Activated CD8-positive, alpha-beta memory T cell treated with anti-CD3 and anti-CD28 coated beads, Interleukin-2, amount 50 U/mL, for 4 hours (primary cell): ENCODE measurements at places on chromosomes 6 and 20.

GRCh38 chr6:15150207-15150606 lies 95.7 kb upstream of the JARID2 start:
- no peak for DNase-seq

DNA sequence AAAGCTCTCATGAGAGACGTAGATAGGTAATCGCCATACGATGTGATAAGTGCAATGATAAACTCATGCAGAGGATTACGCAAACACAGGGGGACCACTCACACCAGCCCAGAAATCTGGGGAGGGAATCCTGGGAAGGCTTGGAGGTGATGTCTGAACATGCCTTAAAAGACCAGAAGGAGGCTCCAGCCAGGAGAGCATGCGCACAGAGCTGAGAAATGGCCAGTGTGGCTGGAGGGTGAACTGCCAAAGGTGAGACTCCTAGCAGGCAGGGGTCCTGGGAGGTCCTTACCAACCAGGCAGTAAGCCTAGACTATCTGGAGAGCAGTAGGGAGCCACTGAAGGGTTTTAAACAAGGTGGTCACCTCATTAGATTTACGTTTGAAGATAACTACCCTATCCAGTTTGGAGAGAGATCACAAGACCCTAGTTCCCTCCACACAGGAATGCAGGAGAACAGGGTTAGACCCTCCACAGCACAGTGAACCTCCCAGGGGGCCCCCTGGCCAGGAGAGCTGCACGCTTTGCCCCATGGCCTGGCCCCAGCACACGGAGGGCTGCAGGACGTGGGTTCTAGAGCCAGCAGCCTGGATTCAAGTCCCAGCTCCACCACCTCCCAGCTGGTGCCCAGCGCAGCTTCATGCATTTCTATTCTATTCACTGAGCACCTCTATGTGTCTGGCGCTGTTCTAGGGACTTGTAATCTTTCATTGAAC lies 13.1 kb downstream of the MDFI start:
- DNase-seq: no peak

DNA sequence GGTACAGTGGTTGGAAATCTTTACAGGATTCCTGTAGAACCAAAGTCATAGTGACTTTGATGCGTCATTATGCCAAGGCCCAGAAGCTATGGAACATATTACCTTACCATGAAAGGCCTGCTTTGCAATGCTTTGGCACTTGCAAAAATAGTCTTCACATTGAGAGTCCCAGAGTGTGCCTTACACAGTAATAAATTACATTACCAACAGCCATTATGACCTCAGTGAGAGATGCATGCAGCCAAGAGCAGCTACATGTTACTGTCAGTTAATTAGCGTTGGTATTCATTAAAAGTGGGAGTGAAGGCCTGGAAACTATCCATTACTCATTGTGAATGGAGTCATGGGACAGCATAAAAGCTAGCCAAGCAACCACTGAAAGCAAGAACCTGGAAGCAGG lies 39.2 kb upstream of the HDDC2 start:
- no peak for DNase-seq

GRCh38 chr20:34636648-34637047 lies 40.2 kb downstream of the PIGU start:
- no peak for DNase-seq

- peak; percentile 24 for DNase-seq
Measured at GRCh38 chr6:30322527-30323501, 3.9 kb upstream of the TRIM39 start.

GRCh38 chr20:1081891-1082290 lies 36.5 kb upstream of the PSMF1 start:
- no peak for DNase-seq

DNA sequence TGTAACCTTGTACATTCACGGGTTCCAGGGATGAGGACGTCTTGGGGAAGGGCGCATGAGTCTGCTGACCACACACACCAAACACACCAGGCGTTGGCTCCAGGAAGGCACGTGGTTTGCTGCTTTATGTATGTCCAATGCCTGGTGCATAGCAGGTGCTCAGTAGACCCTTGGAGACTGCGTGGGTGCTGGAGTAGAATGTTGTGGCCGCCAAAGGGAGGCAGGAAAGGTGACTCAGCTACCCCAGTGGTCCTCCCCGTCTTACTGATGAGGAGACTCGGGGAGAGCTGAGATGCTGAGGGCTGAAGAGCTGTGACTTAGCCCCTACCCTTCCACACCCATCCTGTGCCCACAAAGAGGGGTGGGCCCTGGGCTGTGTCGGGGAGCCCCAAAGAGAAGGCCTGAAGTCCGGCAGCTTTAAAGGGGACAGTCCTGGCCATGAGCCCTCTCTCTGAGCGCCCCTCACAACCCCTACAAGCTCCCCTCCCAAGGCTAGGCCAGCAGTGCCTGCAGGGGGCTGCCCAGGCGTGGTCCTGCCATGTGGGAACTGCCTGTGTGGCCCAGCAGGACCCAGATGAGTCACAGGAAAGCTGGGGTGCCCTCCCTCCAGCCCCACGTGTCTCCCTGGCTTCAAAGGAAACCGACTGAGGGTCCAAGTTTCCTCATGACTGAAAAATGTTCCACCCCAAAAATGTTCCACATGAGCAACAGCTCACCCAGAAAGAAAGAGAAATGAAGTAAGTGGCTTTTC lies 28.0 kb upstream of the PTGIS start:
- DNase-seq: peak; percentile 46

DNA sequence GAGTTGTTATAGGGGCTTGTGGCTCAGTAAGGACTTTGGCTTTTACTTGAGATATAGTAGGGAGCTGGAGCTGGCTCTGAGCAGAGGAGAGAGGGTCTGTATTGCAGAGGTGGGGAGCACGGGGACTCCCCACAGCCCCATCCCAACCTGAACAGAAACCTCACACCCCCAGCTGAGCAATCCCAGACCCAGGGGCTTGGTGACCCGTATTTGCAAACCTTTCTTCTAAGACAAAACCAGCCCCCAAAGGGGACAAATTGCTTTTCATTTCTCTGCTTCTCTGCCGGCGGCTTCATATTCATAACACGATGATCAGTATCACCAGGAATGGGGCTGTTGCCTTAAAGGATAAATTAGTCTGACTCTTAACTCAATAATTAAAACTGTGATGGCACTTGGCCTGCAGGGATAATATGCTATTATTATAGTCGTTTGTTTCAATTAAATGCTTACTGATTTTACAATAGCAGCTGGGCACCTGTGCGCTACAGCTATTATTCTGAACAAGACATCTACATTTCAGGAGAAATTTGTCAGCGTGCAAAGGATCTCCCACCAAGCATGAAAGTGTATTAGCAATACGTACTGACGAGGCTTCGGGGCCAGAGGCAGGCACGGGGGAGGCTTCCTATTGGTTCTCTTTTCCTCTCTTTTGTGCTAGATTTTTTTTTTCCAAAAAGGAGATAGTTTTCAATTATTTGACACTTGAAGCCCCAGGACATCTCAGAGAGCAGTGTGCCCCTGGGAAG lies 118.1 kb downstream of the TOX2 start:
- DNase-seq: no peak

GRCh38 chr6:42166444-42167141 lies 6.6 kb upstream of the GUCA1A start:
- peak; percentile 83 for DNase-seq

DNA sequence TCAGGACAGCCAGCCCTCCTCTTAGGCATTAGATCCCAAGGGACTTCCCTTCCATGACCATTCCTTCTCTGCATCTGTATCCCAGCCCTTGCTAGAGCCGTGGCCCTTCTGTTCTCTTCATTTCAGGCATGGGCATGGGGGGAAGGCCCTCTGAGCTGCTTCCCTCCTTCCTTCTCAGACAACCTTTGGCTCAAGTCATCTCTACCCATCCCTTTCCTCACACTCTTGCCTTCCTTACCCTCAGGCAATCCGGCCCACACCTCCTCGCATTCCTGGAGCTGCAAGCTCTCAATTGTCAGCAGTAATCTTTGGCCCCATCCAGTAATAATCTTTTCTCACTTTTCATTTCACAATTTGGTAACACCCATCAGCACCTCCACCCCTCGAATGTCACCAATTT lies 426.9 kb upstream of the JARID2 start:
- DNase-seq: no peak

GRCh38 chr20:49394264-49394663 lies 88.2 kb downstream of the KCNB1 start:
- DNase-seq: no peak

- DNase-seq: no peak
Measured at GRCh38 chr20:7015257-7015656, 247.8 kb downstream of the BMP2 start.

- DNase-seq: no peak
Measured at GRCh38 chr20:48483334-48484066, 344.3 kb downstream of the PREX1 start.

- DNase-seq: no peak
Measured at GRCh38 chr6:99091985-99092384, 144.2 kb upstream of the FBXL4 start.

DNA sequence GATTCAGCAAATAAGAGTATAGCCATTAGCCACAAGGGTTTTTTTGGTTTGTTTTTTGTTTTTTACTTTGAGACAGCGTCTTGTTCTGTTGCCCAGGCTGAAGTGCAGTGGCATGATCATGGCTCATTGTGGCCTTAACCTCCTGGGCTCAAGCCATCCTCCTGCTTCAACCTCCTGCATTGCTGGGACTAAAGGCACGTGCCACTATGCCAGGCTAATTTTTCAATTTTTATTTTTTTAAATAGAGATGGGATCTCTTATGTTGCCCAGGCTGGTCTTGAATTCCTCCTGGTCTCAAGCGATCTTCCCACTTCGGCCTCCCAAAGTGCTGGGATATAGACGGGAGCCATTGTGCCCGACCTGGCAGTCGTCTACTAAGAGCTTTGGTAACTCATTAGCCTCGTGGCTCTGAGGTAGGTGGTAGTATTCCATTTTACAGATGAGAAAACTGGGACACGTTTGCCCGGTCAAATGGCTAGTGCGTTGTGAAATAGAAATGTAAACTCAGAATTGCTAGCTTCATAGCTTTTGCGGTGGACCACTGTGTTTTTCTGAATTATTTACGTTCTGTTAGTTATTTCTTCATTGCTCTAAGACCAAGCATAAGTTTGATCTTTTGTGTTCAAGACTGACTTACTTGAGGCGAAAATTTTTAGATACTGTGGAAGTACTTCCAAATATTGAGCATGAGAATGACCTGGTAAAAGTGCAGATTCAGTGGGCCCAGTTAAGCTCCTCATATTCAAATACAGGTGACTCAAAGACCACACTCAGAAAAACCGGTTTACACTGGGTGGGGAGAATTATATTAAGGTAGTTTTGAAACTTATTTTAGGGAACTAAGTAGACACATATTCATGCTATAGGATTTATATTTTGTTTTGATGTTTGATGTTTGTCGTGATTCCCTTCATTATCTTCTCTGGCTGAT lies 2.1 kb downstream of the PANK2 start:
- no peak for DNase-seq

DNA sequence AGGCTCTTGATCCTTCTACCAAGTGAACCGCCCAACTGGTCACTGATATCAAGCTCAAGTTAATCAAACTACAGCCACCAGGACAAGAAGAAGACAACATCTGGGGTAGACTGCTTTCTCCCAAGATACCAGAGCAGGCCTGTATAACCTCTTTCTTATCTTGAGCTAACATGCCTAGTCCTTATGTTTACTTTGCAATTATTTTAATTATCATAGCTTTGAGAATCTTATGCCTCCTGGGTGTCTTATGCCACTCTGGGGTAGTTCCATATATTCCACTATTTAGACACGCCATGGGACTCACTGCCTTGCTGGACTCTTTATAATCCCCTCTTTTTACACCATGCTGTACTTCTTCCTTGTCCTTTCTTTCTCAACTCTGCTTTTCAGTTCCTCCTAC lies 41.5 kb upstream of the ECI2 start:
- no peak for DNase-seq

GRCh38 chr6:170253910-170254269 lies 37.0 kb downstream of the DLL1 start:
- no peak for DNase-seq

DNA sequence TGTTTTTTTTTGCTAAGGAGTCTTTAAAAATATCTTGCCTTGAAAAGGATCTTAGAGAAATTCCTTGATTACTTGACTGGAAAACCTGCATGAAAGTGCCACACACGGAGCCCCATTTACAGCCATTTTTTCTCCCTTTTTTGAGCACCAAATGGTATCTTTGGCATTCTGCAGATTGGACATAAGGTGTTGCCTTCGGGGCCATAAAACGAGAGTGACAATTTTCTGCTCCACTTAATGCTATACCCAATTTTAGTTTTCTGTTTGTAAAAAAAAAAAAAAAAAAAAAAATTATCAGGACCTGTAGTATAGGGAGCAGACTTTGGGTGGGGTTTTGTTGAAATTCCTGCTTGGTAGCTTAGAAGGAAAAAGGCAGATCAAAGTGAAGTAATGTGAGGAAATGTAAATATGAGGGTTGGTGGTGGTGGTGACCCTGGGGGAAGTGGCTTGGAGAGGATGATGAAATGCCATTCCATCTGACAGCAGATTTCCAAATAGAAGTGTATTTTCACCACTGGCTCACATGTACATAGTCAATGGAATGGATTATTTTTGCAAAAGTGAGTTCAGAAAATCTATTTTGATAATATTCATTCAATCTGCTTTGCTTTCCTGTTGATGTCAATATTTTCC lies 212.1 kb upstream of the SOX4 start:
- no peak for DNase-seq

DNA sequence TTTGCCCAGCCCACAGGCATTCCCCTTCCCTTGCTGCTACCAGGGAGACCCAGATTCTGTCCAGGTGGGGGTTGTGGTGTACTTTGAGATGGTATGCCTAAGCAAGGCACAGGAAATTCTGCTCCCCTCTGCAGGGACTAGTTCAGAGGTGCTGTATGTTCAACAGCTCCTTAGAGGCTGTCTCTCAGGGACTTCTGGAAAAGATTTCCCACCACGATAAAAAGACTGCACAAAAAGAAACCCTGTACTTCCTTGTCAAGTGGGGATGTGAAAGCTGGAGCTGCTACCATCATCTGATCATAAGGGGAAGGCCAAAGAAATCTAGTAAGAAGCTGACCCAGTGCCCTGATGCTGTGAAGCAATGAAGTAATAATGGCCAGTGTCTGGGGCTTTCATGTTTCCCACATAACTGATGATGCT lies 51.5 kb upstream of the SMIM29 start:
- no peak for DNase-seq

- DNase-seq: no peak
Measured at GRCh38 chr20:53794529-53795115, 201.0 kb upstream of the ZNF217 start.

- no peak for DNase-seq
Measured at GRCh38 chr6:164151161-164152120, 736.9 kb downstream of the QKI start.

DNA sequence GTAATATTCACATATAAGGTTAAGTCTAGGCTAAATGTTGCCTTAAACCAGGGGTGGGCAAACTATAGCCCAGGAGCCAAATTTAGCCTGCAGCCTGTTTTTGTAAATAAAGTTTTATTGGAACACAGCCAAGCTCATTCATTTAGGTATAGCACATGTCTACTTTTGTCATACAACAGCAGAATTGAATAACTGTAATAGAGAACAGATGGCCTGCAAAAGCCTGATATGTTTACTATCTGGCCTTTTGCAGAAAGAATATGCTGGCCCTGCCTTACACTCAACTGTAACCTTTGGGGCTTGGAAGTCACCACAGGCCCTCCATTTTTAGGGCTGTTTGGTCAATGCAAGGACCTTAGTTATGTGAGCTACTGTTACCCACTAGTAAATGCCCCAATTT lies 17.7 kb upstream of the BCLAF1 start:
- no peak for DNase-seq

GRCh38 chr20:17562804-17563305 lies 7.0 kb upstream of the DSTN start:
- DNase-seq: no peak

GRCh38 chr6:4028051-4028450 lies 50.9 kb downstream of the FAM217A start:
- no peak for DNase-seq
